ENCODE measurements at places on chromosomes 3 and 15.

DNA sequence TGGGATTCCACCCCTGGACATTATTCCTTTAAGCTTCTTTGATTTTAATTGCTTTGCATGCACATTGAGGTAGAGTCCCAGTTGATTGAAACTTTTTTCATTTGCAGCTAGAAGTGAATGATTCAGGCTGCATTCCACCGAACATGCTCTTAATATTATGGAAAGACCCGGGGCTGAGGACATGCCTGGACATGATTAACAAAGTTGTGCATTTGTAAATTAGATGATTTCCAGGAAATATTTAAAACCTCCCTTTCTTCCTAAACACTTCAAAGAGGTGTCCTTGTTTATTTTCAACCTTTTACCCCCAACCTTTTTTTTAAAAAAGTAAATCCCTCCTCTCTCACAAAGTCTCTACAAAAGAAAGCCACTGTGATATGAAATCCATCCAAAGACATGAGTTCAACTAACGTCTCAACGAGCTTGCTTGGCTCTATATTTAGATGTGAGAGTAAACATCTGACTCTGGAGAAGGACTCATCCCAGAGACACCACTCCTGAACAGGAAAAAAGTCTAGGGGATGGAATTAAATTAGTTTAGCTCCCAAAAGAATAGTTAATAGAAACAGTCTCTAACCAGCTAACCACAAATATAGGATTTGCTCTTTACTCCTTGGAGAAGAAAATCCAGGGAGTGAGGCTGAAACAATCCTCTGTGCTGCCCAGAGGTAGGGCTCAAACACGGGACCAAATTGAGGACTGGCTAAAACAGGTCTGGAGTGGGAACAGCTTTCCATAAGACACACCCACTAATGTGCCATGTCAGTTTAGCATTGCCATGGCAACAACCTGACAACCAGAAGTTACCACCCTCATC is 83.1 kb downstream of the XXYLT1 start:
- no peak for DNase-seq

DNA sequence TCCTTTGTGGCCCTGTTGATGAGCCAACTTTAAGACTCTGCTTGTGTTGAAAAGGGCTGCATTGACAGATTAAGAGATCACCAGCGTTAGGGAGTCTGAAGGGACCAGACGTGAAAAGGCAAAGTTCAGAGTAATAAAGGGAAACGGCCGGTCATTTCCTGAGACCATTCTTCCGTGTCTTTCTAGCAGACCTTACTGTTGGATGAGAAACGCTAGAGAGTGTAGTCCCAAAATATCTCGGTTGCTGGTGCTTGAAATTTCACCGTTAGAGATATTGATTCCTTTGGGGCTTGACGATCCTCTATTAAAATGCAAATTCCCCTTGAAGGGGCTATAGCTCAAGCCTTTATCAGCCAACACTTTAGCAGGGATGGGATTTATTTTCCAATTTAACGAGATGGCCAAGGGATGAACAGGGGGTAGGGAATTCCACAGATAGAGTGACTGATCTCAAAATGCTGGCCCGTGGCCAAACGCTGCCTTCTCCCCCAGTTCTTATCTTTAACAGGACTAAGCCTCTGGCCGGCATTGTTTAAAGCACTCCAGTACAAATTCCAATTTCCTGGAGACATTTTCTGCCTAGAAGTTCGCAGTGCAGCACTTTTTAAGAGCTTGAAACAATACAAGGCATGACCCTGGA is 250.4 kb downstream of the TJP1 start:
- no peak for DNase-seq

DNA sequence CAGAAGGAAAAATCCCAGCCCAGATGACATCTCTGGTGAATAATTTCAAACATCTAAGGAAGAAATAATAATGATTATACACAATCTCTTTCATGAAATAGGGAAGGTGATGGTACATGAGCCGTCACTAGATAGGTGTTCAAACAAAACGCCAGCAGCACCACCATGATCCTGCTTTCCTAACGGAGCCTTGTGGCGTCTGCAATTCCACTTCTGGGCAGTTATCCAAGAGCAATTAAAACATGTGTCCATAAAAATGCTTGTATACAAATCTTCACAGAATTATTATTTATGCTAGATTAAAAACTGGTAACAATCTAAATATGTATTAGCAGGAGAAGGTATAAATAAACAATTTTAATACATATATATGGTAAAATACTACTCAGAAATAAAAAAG is 33.7 kb downstream of the RTP4 start:
- no peak for DNase-seq

GRCh38 chr3:188215129-188215528 is 61.2 kb downstream of the LPP start:
- no peak for DNase-seq

GRCh38 chr3:23913873-23914743 is 2.7 kb downstream of the NKIRAS1 start:
- no peak for DNase-seq

GRCh38 chr3:184718431-184718830 is 6.6 kb upstream of the MAGEF1 start:
- DNase-seq, result no peak

DNA sequence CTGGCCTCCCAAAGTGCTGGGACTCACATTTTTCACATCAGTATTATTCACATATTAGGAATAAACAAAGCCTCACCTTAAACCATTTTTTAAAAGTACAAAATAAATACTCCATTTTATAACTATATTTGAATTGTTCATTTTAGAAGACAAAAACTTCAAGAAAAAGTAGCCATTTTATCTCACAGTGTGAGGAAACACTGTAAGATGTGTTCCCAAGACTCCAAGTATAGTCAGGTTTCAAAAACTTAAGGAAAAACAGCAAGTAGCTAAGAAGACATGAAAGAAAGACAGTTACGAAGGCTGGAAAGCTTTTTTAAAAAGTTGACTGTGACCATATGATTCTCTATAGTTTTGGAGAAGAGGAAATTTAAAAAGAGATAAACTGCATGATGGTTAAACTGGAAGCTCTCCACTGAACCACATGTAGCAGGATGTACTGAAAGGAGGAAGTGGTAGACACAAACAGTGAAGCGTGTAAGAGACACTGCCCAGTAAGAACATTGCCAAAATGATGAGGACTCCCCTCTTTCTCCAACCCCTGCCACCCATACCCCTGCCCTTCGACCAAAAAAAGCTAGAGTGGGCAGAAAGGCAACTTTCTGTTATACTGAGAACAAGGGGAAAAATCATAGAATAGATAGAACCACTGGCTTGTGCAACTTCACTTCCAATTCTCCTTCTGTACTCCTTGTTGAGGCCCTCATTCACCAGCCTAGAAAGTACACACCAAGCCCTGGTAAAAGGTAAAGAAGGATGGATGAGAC is 6.2 kb upstream of the TMF1 start:
- DNase-seq, result no peak

- no peak for DNase-seq
Measured at GRCh38 chr15:25059698-25060471, 105.1 kb downstream of the SNRPN start.

DNA sequence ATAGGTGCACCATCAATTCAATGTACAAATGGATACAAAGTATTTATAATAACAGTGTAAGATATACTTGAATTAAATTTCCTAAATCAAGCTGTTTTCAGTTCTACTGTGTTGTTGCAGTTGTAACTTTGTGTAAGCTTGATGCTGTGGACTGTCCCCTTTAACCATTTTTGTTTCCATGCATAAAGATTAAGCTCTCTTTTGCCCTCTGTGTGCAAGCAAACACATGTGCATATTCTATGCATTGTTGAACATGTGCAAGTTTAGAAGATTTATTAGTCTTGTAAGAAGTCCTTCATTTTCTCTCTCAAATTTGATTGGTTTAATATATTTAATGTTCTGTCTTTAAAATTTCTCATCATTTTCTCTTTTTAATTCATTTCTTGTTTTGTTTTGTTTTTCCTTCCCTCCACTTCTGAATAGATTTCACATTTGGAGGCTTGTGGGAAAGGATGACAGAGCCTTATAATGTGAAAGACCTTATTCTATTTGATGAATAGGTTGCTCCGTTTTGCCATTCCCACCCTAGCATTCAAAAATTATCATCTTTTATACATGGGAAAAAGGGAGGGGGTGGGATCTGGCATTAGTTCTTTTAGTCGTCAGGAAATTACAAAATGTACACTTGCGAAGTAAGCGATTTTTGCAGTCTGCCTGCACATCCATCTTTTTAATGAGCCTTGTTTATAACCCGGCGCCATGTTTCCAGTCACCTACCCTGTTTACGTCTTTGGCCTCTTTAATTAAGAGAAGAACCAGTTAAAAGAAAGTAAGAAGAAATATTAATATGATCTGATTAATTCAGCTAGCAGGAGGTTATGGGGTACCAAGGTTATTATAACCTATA is 961.5 kb upstream of the NR2F2 start:
- DNase-seq, result no peak

DNA sequence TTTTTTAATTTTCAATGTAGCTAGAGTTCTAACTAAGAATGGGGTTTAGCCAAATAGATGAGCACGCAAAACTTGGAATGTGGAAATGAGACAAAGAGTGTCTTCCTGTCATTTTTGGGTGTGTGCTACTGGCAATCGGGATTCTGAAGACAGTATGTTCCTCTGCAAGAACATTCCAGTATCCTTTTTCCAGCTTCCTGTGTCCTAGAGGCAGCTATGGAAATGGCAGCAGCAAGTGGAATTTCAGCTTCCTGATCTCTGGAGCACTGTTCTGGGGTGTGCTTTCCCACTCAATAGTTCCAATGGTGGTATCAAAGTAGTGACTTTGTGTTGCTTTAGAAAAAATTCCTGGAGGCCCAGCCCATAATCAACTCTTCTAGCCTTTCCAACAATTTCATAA is 642.9 kb upstream of the KCNMB2 start:
- no peak for DNase-seq

DNA sequence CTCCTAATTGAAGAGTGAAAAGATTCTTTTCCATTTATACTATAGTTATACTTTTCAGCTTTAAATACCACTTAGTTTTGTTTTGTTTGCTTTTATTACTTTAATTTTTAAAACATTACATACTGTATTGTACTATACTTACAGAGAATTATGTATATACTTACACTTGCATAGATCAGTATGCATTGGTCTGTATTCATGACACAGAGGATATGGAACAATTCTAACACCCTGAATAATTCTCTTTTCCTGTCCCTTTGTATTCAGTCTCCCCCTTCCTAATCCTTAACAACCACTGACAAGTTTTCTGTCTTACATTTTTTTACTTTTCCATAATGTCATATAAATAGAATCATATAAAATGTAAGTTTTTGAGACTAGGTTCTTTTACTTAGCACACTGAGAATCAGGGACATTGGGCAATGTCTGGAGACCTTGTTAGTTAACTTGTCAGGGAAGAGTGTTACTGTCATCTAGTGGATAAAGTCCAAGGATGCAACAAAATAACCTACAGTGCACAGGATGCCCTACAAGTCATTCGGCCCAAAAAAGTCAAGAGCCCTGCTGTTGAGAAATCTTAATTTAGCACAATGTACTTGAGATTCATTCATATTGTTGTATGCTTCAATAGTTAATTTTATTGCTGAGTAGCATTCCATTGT is 95.7 kb upstream of the MCTP2 start:
- no peak for DNase-seq

DNA sequence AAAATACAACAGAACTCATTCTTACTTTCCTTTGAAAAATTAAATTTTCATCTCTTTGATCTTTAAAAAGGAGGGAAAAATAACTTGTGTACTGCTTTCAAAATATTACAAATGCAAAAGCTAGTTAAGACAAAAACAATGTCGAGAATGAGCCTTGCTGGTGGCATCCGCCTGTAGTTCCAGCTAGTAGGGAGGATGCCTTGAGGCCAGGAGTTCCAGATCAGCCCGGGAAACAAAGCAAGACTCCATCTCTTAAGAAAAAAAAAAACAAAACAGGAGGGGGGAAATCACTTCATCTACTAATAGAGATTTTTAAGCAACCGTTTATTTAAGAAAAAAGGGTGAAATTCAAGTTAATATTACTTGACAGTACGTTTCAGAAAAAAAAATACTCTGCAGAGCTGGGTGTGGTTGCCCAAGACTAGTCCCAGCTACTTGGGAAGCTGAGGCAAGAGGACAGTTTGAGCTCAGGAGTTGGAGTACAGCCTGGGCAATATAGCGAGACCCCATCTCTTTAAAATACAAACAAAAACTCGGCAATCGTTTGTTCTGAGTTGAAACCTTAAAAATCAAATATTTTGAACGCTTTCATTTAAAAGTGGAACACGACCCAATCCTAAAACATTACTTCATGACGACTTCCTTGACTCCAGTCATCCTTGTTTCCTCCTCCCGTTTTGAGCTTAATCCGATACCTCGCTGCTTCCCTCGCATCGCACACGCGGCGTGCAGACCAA is 1.2 kb downstream of the KPNA1 start:
- DNase-seq, result no peak

GRCh38 chr15:78974272-78974918 is 29.5 kb upstream of the CTSH start:
- DNase-seq, result no peak

DNA sequence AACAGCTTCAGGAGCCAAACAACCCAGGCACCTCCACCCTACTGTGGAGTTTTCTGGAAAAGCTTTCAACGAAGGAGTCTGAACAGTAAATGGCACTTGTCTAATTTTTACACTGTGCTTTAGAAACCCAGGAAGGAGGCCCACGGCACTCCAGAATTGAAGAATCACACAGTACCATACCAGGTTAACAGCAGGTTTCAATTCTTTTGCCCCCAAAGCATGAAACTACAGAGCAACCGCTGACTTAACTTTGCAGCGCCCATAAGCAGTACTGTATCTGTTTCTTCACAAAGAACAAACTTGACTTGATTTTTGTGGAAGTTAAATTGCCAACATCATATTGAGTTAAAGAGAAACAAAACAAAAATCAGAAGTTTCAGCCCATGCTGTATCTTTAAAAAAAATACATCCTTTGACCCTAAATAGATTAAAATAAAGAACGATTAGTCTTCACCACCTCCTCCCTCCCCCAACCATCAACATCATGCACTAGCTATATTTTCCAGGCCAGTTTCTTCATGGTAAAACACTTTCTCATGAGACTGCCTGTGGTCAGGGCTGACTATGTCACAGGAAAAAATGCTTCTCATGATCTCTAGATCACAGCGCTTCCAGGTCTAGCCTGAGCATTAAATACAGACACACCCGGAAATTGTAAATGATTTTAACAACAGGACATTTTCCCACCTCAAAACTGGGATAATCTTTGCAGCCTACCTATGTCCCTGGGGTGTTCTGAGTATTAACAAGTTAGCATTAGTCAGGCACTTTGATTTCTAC is 456.3 kb downstream of the FOXP1 start:
- no peak for DNase-seq

- no peak for DNase-seq
Measured at GRCh38 chr3:46087871-46088270, 60.6 kb upstream of the XCR1 start.

- DNase-seq, result no peak
Measured at GRCh38 chr3:60912142-60912541, 339.1 kb downstream of the FHIT start.

DNA sequence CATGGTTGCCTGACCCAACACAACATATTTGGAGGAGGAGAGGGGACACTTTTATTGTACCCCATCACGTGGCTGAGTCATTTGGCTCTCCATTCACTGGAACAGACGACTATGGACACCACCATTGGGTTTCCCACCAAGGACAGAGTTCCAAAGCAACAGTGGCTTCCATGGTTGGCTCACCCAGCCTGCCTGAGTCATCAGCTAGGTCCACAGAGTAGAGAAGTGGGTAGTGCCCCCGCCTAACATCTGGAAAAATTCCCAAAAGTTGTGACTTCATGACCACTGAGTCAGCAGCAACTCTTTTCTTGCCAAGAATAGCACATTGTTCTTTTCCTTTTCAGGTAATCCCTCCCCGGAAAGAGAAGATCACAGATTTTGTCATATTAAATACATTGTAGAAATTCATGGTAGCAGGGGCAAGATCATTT is 3.0 kb upstream of the PPP1R2 start:
- no peak for DNase-seq

Measured in NCI-H1417 treated with DMSO at 0.1 percent for 48 hours (cell line).